ENCODE measurements at places on chromosomes 3 and 15.

- DNase-seq = no peak
These were observed 151.4 kb downstream of the THRB start for GRCh38 chr3:24343084-24343783.

GRCh38 chr3:171225165-171225564 lies 198.6 kb upstream of the SLC2A2 start:
- DNase-seq = no peak

DNA sequence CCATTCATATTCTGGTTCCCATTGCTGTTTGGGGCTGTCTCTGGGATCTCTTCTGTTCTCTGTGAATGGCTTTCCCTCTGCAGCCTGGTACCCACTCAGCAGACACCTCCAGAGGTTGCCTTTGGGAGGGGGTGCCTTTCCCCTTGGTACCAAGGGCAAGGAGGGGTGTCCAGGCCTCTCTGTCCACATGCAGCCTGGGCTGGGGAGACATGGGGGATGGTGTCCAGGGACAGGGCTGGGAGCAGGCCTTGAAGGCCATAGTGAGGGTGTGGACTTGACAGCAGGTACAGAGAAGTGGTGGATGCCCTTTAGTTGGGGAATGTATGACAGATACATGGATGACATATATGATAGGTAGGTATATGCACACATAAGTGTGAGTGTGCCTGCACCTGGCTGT lies 83.7 kb downstream of the PLXNA1 start:
- DNase-seq = no peak

DNA sequence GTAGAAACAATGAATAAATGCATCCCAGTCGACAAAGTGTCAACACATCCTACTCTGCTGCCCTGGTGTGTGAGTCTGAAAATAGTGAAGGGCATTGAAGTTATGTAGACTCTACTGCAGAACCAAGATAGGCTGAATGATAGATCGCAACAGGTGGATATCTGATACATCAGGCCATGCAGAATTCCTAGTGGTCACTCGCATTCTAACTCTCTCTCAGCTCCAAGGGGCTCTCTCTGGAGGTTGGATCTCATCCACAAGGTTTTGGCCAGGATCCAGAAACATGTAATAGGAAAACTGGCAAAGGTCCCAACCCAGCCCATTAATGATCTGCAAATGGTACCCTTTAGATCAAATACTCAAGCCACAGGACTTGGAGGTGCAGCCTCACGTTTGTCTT lies 514.1 kb downstream of the MAGI1 start:
- DNase-seq = no peak

DNA sequence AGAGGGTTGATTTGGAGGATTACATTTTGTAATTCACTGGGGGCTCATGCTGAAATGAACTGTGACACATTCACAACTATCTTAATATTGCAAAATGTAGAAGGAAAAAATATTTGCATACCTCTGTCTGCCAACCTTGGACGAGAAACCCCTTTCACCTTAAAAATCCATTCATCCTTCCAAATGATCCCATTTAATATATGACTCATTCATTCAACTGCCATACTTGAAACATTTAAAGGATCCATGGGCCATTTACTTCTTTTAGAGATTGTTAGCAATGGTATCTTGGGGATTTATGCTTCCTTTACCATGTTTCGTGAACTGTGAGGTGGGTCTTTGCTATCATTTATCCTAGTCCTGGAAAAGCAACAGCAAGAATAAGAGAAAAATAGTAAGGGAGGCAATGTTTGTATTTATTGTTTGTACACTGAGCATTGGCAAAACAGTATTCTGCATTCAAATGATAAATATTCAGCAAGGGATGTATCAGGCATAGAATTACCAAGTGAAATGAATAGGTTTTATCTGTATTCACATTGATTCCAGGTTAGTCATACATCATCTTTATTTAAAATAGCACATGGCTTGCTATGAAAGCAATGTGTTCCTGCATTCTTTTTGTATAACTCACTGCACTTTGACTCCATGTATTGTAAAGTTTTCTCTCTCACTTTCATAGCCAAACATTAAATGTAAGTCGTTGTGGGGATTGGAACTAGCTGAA lies 378.1 kb downstream of the NSUN3 start:
- DNase-seq = no peak
